ENCODE measurements at places on chromosomes 1 and 21.

DNA sequence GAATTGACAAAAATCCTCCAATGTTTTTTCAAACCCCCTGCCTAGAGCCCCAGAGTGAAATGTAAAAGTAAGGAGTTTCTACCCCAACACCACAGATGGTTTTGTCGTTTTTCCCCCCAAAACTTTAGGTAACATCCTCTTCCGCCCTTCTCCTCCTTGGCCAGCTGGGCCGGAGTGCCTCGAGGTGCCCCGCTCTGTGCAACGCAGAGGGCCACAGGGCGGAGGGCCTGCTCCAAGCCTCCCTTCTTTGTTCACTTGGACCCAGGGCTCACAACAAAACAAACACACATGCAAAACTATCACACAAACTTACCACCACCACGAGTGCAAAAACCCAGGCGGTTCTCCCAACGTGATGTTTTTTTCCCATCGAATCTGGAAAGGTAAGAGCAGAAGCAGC lies 1.9 kb downstream of the SSBP3 start:
- no peak for DNase-seq

GRCh38 chr21:16863908-16864307 lies 648.9 kb upstream of the CXADR start:
- peak; percentile 44 for DNase-seq

GRCh38 chr21:43376478-43376882 lies 50.5 kb downstream of the SIK1 start:
- no peak for DNase-seq

DNA sequence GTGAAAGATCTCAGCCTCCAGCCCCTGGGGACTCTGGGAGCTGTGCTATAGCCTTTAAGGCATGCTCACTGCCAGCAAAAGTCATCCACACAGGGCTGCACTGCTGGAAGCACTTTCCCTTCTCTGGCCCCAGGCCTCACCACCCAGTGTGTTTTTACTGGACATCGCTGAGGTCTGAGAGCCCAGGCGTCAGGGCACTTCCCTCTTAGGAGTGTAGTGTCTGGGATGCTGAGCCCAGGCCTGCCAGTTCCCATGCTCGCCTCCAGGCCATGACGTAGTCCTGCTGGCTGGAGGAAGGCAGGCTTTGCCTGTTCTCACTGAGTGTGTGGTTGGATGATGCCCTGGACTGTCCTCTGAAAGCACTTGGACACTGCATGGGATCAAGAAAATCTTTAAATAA lies 101.2 kb downstream of the GDAP2 start:
- DNase-seq: no peak

DNA sequence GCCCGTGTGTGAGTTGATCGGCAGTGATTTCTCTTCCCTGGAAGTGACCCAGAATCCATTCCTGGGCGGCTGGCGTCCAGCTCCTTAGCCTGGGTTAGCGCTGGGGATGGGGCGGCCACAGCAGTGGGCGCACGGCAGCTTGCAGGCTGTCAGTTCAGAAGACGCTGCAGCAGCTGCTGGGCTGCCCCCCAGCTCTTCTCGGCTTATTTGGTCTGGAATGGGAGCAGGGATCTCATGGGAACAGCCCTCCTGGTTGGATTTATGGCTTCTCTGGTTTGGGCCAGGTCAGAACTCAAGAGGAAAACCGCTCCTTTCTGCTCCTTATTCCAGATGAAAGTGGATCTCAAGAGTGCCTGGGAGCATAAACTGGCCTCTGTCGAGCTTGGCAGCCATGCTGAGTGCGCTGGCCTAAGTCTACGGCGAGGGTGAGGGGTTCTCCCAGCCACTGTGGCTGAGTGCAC lies 148.2 kb downstream of the PRDM16 start:
- no peak for DNase-seq

GRCh38 chr1:205396967-205397616 lies 24.8 kb downstream of the LEMD1 start:
- peak; percentile 64 for DNase-seq

GRCh38 chr1:118340928-118341910 lies 156.2 kb upstream of the SPAG17 start:
- no peak for DNase-seq

- no peak for DNase-seq
Observed at GRCh38 chr1:228162286-228163006, 3.2 kb upstream of the IBA57 start.

- DNase-seq: no peak
Observed at GRCh38 chr1:199279872-199280645, 641.2 kb downstream of the PTPRC start.

GRCh38 chr21:35517865-35518264 lies 468.8 kb upstream of the RUNX1 start:
- no peak for DNase-seq

- no peak for DNase-seq
Observed at GRCh38 chr1:177164380-177165068, at the start of gene ASTN1. Gene ASTN1, minus strand, starts transcription at chr1:177164712. Its CDS starts 36 bp downstream, at chr1:177164676.

- DNase-seq: no peak
Observed at GRCh38 chr21:20418353-20418752, 579.9 kb upstream of the NCAM2 start.

GRCh38 chr1:184866991-184867788 lies 107.1 kb downstream of the NIBAN1 start:
- no peak for DNase-seq

- DNase-seq: no peak
Observed at GRCh38 chr1:86887479-86888162, 26.3 kb downstream of the SELENOF start.

GRCh38 chr1:23555986-23556634 lies 3.2 kb downstream of the ID3 start:
- DNase-seq: no peak

- no peak for DNase-seq
Observed at GRCh38 chr1:51484591-51484990, 34.5 kb downstream of the EPS15 start.

DNA sequence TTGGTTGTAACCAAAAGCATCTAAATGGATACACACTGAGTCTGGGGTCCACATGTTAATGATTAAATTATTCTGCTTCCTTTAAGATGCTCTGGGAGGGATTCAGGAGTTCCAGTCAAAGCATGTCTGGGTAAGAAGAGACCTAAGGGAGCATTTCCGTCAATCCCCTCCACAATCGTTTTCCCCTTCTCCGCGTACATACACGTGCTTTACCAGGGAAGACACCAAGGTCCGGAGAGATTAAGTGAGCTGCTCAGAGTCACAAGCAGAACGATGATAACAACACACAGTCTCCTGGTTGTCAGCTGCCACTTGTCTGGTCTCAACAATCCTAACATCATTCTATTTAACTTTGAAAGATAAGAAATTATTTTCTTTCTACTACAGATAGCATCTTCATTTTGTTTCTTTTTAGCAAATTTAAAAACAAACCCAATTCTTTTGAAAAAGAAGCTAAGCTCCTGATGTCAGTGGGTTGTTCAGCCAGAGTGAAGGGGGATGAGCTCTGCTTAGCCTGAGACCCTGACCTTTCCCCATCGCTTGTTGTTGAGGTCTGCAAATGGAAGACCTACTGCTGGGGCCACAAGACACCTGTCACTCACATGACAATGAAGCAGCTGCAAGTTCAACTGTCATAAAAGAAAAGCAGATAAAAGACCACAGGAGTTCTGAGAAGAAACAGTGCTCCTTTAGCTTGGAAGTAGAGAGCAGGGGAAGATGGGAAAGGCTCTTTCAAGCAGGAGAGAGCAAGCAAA lies 4.5 kb downstream of the PAFAH2 start:
- no peak for DNase-seq

- DNase-seq: no peak
Observed at GRCh38 chr1:31669786-31670592, 25.3 kb upstream of the PEF1 start.

DNA sequence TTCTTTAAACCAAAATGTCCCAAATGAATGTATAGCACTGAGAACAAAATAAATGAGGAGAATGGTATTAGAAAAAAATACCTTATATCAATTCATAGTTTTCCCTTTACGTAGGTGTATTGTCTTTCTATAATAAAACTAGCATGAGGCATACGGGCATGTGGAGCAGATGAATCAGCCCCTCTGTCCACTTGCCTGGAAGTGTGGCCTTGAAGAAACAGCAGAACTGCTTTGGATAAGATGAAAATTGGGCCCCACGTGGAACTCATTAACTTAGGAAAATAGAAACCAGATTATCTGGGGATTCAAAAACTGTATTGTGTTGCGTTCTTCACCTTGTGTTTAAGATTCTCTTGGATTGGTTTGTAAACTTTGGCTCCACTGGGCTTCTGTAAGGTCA lies 356.8 kb upstream of the B3GALT2 start:
- DNase-seq: no peak

DNA sequence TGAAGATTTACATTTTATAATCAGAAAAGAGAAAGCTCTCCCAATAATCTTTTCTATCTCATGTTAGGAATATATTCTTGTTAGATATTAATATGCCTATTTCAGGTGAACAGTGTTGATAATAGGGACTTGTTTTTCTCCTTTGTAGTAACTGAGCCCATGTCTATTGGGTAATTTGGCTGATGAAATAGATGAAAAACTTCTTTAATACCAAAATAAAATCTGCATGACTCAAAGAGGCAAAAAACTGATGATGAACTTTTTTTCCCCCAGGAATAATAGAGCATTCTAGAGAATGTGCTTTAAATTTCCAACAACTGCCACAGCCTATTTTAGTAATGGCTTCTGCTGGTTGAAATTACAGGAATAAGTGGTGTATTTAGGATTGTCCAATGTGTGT lies 178.9 kb upstream of the GREM2 start:
- DNase-seq: no peak

DNA sequence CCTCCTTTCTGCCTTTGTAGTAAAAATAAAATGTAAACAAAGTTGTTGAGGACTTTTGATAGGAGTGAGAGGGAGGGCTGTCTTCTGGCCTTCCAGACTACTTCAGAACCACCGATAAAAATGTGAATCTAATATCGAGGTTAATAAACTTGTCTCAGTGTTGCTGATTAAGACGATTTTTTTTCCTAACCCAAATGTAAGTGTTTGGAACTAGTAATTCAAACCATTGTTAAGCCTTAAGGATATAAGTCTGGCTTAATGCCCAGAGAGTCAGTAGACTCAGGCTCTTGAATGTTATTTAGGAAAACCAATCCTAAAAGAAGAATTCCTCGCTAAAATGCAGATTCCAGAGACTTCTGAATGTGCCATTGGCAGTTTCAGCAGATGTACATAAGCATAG lies 356.9 kb downstream of the SIPA1L2 start:
- no peak for DNase-seq

DNA sequence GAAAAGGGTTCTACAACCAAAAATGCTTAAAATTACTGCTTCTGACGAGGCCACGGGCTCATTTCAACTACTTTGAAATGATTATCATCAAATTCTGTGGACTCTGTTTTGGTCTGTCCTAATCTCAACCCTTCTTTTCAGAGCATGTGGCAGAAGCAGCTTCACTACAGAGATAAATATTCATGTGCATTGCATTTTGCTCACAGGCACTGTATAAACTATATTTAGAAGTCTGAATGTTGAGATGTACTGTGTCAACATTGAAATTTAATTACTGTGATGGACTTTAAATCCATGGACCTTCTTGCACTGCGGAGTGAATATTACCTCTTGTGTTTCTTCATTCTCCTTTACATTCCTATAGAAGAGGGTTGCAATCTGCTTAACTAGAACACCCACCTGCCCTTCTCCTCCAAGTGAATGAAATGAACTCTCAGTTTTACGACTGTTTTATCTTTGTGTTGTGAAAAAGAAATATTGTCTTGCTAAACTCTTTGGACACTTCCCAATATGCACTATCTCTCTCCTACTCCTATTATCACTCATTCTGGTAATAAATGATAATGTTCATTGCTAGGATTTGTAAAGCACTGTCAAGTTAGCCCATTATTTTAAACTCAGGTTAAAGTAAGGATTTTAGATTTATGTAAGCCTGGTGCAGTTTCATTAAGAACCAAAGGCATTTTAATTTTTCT lies 281.2 kb upstream of the ST6GALNAC5 start:
- DNase-seq: no peak

DNA sequence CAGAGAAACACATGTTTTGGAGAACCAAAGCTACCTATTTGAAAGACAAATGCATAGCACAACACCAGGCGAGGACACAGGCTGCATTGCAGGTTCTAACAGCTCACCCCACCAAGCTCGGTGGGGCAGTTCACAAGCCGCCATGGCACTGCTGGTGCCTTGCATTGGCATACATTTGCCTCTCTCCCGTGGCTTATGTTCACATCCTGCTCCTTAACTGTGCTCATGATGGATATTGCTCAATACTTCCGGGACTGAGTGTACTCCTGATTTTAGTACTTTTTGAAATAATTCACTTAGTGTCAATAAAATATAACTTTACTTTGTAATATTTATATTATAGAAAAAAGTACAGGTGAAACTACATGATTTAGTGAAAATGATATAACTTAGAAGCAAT lies 1187.4 kb upstream of the NCAM2 start:
- DNase-seq: no peak

GRCh38 chr1:200706111-200706814 lies 32.4 kb upstream of the CAMSAP2 start:
- DNase-seq: no peak

DNA sequence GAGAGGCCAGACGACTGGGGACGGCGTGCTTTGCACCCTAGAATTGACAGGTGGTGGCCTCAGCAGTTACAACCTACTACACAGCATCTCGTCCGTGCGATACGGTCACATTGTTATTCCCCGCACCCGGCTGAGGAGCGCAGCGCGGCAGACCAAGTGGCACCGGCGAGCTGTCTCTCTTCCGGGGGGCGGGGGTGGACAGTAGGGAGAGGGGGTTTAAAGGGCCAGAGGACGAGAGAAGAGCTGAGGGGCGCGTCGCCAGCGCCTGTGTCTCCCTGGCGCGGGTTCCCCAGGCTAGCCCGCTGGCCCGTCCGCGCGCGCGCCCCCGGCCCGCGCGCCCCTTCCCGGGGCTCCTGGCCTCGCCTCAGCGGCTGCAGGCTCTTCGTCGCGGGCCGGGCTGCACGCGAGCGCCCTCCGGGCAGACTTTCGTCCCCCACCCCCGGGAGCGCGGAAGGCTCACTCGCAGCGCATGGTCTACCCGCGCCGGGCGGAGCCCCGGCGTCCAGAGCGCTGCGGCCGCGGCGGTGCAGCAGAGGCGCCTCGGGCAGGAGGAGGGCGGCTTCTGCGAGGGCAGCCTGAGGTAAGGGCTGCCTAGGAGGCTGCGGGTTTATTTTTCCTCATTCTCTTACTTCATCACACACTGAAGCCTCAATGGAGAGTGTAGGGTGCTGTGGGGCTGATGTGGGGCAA lies at the start of gene PDE4B:
PDE4B (plus strand) TSS at position 227 of the 690 bp plus-strand sequence.
- DNase-seq: no peak

GRCh38 chr1:219812491-219813203 lies 115.7 kb downstream of the SLC30A10 start:
- peak; percentile 28 for DNase-seq

- DNase-seq: no peak
Observed at GRCh38 chr1:152159144-152159543, at the start of gene RPTN. Gene RPTN, minus strand, starts transcription at chr1:152159228. Its CDS starts 1,339 bp downstream, at chr1:152157889.

DNA sequence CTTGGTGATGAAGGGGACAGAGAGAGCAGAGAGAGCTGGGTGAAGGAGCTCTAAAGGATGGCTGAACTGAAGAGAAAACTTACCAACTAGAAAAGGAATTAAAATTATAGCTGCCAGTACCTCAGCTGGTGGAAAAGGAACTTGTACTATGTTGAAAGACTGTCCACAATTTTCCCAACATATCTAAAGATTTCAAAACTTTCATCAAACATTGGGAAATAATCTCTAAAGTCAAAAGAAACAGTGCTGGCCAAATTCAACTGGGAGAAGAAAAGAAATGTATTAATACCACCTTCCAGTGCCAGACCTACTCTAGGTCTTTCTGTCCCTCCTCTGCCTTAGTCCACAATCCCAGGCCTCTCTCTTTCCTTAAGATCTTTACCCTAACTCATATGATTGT lies 6.1 kb downstream of the SMG5 start:
- no peak for DNase-seq

GRCh38 chr1:9845914-9846313 lies 22.1 kb upstream of the CLSTN1 start:
- no peak for DNase-seq

- no peak for DNase-seq
Observed at GRCh38 chr1:21574466-21575151, 65.4 kb downstream of the ALPL start.
